ENCODE measurements at places on chromosomes 12 and 14.

DNA sequence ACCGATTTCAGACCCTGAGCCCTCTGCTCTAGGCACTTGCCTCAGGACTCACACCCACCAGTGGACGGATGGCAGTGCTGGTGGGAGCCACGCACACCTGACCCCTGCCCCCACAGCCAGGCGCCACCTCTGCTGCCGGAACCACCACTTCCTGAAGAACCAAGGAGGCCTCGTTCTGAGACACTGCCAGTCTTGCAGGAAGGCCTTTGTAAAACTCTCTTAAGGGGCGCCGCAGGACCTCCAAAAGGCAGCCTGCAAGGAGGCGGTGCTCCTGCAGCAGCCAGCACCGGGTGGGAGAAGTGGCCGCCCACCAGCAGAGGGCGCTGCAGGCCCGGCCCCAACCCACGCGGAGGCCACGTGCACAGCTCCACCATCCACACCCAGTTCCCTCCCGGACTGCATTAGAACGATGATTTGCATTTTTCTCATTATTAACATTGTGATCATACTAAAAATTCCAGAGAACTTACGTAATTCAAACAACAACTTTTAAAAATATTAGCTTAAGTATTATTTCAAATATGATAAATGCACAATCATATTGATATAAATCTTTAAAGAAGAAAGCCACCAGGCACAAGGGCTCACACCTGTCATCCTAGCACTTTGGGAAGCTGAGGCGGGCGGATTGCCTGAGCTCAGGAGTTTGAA is 12.8 kb downstream of the STX2 start:
- no peak for DNase-seq

DNA sequence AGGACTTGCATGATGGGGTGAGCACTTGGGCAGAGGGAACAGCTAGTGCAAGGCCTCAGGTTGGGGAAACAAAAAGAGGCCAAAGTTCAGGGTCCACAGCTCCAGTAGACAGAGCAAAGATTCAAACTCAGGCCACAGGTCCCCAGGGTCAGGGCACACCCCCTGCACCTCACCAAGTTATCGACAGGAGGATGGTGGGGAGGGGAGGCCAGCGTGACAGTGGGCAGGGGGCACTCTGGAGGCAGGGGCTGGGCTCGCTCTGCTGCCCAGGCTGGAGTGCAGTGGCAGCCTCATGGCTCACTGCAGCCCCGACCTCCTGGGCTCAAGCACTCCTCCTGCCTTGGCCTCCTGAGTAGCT is 32.4 kb upstream of the ULK1 start:
- DNase-seq = no peak

GRCh38 chr12:131672311-131672940 is 38.5 kb upstream of the SFSWAP start:
- no peak for DNase-seq

- DNase-seq = no peak
These were observed 46.0 kb upstream of the FOS start for GRCh38 chr14:75232597-75232996.

- DNase-seq = peak; percentile 96
These were observed 54.5 kb downstream of the CRACR2A start for GRCh38 chr12:3698218-3698974.

- no peak for DNase-seq
These were observed 79.8 kb downstream of the SRRM4 start for GRCh38 chr12:119060847-119061796.

GRCh38 chr12:130978785-130979184 is 25.1 kb downstream of the ADGRD1 start:
- DNase-seq = no peak

- no peak for DNase-seq
These were observed 318.8 kb downstream of the NRXN3 start for GRCh38 chr14:78488938-78489337.

DNA sequence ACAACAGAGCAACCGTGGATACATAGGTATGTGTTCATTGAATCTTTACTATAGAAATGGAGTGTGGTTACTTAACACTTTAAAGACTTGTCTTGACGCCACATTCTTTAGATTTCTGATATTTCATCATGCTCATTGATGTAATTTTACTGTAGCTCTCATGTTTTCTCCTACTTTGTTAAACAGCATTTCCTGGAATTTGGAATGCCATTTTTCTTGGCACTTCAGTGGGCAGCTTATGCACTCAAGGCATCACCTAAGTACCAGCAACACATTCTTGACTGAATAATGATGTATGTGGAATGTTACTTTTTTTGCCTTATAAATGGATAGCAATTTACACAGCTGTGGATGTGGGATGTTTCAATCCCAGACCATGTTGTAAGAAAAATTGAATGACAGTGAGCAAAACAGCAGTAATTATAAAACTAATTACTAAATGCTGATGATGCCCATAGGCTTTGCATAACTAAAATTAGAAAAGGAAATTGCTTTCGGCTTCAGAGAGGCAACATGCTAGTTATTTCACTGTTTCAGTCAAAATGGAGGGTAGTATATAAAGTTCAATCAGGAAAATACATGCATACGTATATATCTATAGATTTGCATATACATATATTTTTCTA is 298.5 kb downstream of the NPAS3 start:
- DNase-seq = no peak

- no peak for DNase-seq
These were observed 9.3 kb upstream of the USP15 start for GRCh38 chr12:62250671-62251608.

GRCh38 chr12:88935856-88936255 is 355.6 kb upstream of the KITLG start:
- no peak for DNase-seq

- no peak for DNase-seq
These were observed 138.8 kb upstream of the HMGA2 start for GRCh38 chr12:65685514-65685913.

DNA sequence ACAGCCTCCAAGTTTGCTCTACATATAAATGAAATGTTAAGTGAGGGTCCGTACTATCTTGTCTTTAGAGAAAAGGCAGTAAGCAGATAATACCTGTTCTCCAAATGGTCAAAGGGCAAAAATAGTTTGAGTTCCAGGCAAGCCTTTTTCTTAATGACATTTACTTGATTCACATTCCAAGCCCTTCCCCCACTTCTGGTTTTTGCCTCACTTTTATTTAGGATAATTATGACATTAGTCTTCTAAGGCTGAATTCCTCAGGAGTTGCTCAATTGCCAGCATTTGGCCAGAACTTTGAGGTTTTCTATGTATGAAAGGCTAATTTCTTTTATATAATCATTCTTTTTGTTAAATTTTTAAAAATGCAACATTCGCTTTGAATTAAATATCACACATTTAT is 62.5 kb upstream of the DUSP6 start:
- no peak for DNase-seq

- DNase-seq = peak; percentile 70
These were observed 3.4 kb downstream of the SLC6A12 start for GRCh38 chr12:210277-211141.

DNA sequence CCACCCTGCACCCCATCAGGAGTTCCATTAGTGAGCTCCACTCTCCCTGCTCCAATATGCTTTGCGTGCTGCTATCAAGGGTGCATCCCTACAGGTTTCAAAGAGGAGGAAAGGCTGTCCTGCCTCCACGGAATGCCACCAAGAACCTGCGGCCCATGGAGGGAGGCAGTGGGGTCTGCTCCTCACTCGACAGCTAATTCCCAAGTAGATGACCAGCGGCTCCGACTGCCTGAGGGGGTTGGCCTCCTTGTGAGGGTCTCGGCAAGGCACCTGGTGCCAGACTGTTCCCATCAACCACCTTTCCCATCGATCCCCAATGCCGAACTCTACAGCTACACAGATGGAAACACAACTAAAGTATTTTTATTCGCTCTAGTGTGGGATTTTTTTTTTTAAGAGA is 36.0 kb downstream of the AMN start:
- no peak for DNase-seq

- DNase-seq = peak; percentile 18
These were observed 127.7 kb upstream of the MAX start for GRCh38 chr14:65229748-65230728.

- peak; percentile 31 for DNase-seq
These were observed 215.4 kb downstream of the PELI2 start for GRCh38 chr14:56333359-56334292.

DNA sequence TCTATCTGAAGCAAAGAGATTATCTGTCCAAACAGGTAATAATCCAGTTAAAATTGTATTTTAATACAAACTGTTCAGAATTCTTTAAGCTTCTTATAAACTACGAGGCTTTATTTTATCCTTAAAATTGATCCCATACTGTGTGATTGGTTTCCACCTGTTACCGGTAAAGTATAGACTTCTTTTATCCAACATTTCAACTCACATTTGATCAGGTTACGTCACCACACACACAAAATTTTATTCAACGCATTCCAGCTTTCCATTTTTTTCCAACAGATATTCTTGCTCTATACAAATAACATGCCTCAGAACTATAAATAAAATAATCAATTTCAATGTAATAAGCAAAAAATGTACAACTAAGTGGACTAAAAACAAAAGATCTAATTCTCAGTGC is 4.5 kb downstream of the NOVA1 start:
- no peak for DNase-seq

GRCh38 chr12:10466311-10466710 is 13.1 kb upstream of the KLRC1 start:
- no peak for DNase-seq

- no peak for DNase-seq
These were observed 10.0 kb downstream of the CACNB3 start for GRCh38 chr12:48828293-48828692.

DNA sequence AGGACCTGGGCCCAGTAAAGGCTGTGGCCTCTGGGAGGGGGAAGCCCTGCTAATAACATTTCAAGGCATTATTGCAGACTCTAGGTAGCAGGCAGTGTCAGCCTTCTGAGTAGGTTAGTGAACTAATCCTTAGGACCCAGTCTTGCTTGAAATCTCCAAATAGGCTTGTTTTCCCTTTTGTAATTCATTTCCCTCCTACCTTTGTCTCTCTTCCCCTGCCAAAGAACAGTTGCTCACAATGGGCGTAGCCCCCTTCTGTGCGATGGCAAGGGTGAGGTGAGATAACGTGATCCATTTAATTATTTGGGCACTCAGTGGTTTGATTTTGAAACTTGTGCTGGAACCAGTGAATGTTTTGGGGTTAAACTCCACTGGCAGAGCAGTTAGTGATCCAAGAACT is 10.9 kb downstream of the PELI2 start:
- no peak for DNase-seq

DNA sequence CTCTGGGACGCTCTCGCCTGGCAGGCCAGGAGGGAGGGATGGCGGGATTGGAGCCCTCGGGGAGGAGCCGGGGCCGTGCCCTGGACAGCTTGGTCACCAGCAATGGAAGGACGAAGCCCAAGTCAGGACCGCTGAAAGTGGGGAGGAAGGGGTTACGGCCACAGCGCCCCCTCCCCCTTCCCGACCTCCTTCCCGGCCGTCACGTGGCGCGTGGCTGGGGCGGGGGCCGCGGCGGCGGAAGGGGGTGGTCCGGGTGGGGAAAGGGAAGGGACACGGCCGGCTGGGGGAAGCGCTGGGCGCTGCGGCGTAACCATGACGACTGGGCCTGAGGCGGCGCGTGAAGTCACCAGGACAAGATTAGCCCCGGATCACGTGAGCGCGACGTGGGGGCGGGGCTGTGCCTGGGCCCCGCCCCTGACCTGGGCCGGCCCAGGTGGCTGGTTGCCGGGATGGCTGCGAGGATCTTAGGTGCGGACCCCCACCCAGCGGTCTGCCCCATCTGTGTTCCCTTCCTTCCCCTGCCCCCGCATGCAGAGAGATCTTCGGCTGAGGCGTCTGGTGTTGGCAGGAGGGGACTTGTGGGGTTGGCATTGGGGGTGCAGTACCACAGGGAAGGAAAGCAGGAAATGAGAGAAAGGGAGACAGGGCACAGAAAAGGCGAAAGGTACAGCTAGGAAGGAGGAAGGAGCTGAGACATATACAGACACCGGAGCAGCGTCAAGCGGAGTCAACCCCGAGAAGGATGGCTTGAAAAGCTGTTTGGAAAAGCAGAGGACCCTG is 6.2 kb downstream of the MAP3K12 start:
- peak; percentile 96 for DNase-seq

- no peak for DNase-seq
These were observed 41.1 kb downstream of the GNG2 start for GRCh38 chr14:51901475-51902024.

GRCh38 chr14:71711619-71712018 is 220.6 kb upstream of the RGS6 start:
- no peak for DNase-seq

GRCh38 chr12:79140711-79141110 is 276.1 kb downstream of the SYT1 start:
- no peak for DNase-seq

GRCh38 chr12:116164250-116165035 is 113.0 kb downstream of the MED13L start:
- DNase-seq = no peak

DNA sequence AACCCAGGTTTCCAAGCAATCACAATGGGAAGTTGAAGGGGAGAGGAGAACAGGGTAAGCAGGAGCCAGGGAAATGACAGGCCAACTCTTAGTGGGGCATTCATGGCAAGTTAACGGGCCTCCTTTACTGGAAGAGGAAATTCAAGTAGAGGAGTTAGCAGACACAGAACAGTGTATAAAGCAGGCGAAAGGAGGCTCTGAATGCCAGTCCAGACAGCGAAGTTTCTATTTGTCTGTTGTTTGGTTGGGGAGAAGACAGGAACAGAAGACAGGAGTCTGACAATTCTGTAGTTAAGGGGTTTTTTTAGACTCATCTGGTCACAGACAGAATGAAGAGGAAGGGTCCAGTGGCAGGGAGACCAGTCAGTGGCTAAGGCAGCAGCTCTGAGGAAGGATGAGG is at the start of gene ACSM4:
Gene ACSM4, plus strand, starts transcription at position 301 of the 400 bp plus-strand sequence. CDS start 260 bp downstream, outside the sequence.
- no peak for DNase-seq

DNA sequence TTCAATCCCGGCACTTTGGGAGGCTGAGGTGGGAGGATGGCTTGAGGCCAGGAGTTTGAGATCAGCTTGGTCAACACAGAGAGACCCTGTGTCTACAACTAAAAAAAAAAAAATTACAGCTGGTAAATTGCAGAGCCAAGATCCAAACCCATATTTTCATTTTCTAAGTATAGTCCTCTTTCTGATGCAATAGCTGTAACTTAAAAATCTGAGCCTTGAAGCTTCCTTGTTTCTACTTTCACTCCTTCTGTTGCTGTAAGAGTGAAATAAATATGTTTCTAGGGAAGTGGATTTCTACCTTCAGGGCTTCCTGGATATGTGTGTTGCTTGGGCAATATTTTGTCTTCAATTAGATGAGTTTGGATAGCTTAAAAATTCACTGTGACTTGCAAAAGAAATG is 42.0 kb upstream of the PRICKLE1 start:
- DNase-seq = no peak

DNA sequence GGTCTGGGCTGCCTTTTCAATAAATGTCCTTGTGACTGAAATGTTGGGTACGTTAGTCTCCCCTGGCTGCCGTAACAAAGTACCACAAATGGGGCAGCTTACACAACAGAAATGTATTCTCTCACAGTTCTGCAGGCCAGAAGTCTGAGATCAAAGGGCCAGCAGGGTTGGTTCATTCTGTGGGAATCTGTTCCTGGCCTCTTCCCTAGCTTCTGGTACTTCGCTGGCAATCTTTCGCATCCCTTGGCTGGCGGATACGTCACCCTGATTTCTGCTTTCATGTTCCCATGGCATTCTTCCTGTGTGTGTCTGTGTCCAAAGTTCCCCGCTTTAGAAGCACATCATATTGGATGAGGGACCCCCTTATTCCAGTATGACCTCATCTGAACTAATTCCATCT is 95.8 kb upstream of the NCOR2 start:
- no peak for DNase-seq

GRCh38 chr12:128737292-128737966 is 86.3 kb downstream of the SLC15A4 start:
- DNase-seq = no peak
